Camera-type eye (tissue), 1 donor: ENCODE measurements at places on chromosomes 1 and 21. TPM values are rescaled to one million over a fixed set of nuclear protein-coding genes. Genes with fewer than 3 reads are reported as not detected.

Gene IFNLR1
- 1.6 TPM for total RNA-seq

Gene APOBEC4
- total RNA-seq: not detected

Gene S100A12
- total RNA-seq: 3.5 TPM

Gene LCE1F
- total RNA-seq: not detected

Gene TMIGD3
- total RNA-seq: 1.2 TPM

Gene PTPN14
- 26.4 TPM for total RNA-seq

Gene JUN
- 281 TPM for total RNA-seq
